ENCODE measurements at places on chromosomes 5 and 9. TPM values are rescaled to one million over a fixed set of nuclear protein-coding genes. Genes with fewer than 3 reads are reported as not detected.

The TNPO1 gene
- 111 TPM for total RNA-seq

- DNase-seq = no peak
Measured at GRCh38 chr9:96363175-96363967, 20.1 kb downstream of the SLC35D2 start.

The TAF1L gene
- not detected for total RNA-seq

- no peak for DNase-seq
Measured at GRCh38 chr5:63495225-63495624, 467.0 kb downstream of the HTR1A start.

The MARVELD2 gene
- total RNA-seq = 28.6 TPM

The TMEM171 gene
- total RNA-seq = 3.0 TPM

DNA sequence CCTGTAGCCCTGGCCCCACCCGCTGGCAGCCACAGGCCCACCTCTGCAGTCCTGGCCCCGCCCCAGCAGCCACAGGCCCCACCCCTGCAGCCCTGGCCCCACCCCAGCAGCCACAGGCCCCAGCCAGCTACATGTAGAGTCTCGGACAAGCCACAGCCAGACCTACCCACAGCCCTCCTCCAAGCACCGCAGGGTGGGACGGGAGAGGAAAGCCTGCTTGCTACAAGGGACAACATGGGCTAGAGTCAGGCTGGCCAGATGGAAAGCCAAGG, 49.5 kb upstream of the SARDH start:
- no peak for DNase-seq

DNA sequence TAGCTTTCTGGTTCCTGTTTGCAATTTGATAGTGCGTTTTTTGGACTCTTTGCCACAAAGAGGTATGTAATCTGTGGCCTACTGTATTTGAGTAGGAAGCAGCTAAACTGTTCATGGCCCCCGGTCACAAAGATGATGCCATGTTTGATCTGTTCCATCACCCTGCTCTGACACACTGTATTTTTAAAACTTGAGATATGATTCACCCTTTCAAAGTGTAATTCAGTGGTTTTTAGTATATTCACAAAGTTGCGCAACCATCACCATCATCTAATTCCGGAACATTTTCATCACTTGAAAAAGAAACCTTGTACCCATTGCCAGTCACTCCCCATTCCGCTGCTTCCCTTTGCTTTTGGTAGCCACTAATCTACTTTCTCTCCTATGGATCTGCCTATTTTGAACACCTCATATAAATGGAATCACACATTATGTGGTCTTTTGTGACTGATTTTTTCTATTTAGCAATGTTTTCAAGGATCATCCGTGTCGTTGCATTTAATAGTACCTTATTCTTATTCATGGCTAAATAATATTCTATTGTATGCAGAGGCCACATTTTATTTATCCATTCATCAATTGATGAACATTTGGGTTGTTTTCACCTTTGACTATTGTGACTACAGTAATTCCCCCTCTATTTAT, 141.6 kb downstream of the NR3C1 start:
- DNase-seq = no peak

GRCh38 chr5:150511578-150512367, 3.8 kb downstream of the NDST1 start:
- no peak for DNase-seq

- no peak for DNase-seq
Measured at GRCh38 chr9:125142560-125143376, 560 bp downstream of the SCAI start.
